ENCODE measurements at places on chromosomes 2 and 18.

- DNase-seq, result peak; percentile 78
These were observed 27.5 kb downstream of the SIX2 start for GRCh38 chr2:44981714-44982108.

DNA sequence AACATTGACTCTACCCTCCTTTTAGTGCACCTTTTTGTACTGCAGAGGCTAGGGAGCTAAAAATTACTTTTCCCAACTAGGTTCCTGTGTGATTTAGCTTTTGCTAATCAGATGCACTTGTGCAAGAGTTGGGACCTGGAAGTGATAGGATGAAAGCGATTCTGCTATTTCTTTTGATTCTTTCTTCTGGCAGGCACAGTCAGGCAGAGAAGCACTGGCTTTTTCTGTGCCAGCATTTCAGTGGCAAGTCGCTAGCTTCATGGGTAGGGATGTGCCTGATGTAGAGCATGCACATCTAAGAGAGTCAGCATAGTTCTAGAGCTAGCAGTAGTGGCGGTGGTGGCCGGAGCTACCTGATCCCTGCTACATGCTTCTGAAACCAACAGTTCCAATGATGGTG lies 89.8 kb downstream of the MDH1 start:
- no peak for DNase-seq

DNA sequence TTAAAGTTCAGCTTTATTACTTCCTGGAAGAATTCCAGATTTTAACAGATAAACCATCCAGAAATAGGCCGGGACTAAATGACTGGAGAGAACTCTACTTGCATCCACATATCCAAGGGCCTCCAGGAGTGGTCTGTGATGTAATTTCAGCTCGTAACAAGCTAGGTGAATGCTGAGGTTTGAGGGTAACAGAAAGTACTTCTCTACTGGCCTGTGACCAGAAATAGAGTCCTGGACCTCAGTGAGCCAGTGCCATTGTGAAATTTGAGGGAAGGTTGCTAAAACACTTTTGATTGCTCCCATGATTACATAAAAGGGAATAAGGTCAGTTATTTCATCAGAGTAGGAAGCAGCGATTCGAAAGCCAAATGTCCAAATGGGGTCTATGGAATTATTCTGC lies 158.1 kb downstream of the DOCK10 start:
- no peak for DNase-seq

GRCh38 chr18:44039826-44040225 lies 640.9 kb upstream of the SETBP1 start:
- no peak for DNase-seq

- no peak for DNase-seq
These were observed 61.0 kb upstream of the SERPINE2 start for GRCh38 chr2:224099861-224100643.

- DNase-seq, result no peak
These were observed 634.9 kb downstream of the EPHA4 start for GRCh38 chr2:220937245-220937644.

- DNase-seq, result no peak
These were observed 18.3 kb downstream of the NHEJ1 start for GRCh38 chr2:219142329-219142728.

- DNase-seq, result no peak
These were observed 44.3 kb downstream of the EPHA4 start for GRCh38 chr2:221527776-221528309.

DNA sequence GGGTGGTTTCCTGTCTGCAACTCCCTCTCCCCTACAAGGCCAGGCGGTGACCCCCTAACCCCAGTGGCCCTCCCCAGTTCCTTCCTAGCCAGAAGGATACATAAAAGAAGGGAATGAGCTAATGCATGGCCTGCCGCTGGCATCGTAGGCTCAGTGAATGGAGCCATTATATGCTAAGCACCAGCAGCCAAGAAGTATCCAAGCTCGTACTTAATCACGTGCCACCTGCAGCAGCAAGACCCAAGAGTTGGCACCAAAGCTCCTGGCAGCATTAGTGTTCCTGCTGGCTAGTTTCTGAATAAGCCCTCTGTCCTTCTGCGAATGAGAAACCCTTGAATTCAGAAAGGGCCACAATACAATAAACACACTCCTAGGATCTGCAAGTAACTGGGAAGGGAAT lies 4.3 kb downstream of the DBI start:
- DNase-seq, result no peak

DNA sequence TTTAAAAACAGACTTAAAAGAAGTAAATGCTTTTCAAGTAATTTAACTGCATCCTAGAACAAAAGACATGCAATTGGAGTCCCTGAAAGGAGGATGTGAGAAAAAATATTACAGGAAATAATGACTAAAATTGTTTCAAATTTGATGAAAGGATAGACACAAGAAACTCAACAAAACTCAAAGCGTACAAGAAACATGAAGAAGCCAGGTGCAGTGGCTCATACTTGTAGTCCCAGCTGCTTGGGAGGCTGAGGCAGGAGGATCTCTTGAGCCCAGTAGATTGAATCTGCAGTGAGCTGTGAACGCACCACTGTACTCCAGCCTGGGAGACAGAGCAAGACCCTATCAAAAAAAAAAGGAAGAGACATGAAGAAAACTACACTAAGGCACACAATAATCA lies 118.1 kb upstream of the SLC39A10 start:
- no peak for DNase-seq

GRCh38 chr2:109497463-109497862 lies 116.3 kb downstream of the SEPTIN10 start:
- DNase-seq, result no peak

DNA sequence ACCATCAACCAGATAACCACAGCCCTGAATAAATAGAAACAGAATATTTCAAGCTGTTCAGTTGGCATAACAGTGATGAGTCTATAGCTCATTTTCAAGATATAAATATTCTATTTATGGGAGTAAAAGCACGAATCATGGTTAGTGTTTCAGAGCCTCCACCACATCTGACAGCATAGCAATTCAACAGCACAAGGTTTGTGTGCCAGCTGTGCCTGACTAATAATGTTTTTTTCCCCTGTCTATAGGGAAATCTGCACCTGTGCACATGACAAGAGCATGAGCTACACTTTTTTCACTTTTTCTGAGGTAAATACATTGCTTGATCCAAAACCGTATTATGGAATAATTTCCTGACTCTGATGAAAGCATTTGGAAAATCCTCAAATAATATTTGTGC lies 251.3 kb downstream of the RPIA start:
- no peak for DNase-seq

GRCh38 chr2:190979906-190980629 lies 33.9 kb downstream of the STAT1 start:
- no peak for DNase-seq

- DNase-seq, result no peak
These were observed 11.1 kb downstream of the EML4 start for GRCh38 chr2:42180300-42180699.

GRCh38 chr2:136024185-136024584 lies 38.8 kb upstream of the DARS1 start:
- DNase-seq, result no peak

GRCh38 chr2:35548171-35548570 lies 807.4 kb upstream of the CRIM1 start:
- no peak for DNase-seq

DNA sequence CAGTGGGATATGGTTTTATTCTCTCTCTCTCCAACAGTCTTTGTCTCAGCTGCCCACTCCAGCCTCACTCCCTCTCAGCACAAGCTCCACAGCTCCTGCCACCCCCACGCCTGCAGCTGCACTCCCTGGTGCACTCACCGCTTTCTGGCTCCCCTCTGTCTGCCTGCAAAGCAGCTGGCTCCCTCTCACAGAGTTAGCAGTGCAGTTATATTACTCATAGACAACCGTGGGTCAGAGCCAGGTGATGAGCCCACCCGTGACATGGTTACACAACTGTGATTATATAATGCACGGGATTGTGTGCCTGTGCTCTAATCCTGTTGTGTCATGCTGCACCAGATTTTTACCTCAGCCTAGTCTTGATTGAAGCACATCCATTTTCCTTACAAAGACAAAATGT lies 276.9 kb upstream of the CHAC2 start:
- no peak for DNase-seq

DNA sequence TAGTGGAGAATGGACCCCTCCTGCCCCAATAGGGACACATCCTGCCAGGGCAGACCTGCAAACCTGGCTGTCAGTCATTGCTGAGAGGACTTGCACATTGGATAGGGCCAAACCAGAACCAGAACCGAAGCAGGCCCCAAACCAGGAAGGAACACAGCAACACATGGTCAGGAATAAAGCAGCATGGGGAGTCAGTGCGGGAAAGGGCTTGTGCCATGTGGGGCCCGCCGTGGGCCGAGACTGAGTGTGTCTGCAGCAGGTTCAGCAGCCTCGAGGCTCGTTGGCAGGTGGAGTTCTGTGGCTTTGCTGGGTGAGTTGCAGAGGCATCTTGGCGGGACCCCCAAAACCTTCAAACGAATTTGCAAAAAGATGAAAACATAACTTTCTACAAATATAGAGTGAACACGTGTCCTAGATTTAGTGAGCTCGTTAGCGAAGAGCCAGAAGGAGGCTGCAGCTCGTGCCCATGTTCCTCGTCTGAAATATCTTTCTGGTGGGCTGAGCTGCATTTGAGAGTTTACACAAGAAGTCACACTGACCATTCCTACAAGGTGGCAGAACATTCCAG lies 44.9 kb upstream of the LDLRAD4 start:
- peak; percentile 14 for DNase-seq

GRCh38 chr2:171522788-171523087 lies 464 bp downstream of the CYBRD1 start:
- peak; percentile 70 for DNase-seq

DNA sequence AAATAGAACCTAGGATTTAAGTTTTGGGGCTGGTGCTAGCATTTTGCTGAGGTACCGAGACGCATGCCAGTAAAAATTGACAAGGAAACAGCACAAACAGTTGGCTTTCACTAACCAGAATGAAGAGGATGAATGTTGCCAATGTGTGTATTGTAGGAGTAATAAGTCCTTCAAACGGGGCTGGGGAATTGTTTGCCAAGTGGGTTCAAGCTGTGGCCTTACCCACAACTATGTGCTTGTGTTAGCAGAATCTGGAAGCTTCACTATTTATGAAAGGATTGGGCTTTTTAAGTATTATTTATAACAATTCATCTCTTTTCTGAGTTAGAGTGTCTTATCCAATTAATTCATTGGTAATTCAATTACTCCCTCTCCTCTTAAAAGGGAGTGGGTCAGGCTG lies 15.0 kb upstream of the KIF5C start:
- DNase-seq, result no peak

- DNase-seq, result no peak
These were observed 276.2 kb downstream of the ZNF521 start for GRCh38 chr18:25075783-25076182.

- DNase-seq, result no peak
These were observed 196.1 kb downstream of the LTBP1 start for GRCh38 chr2:33142810-33143209.

DNA sequence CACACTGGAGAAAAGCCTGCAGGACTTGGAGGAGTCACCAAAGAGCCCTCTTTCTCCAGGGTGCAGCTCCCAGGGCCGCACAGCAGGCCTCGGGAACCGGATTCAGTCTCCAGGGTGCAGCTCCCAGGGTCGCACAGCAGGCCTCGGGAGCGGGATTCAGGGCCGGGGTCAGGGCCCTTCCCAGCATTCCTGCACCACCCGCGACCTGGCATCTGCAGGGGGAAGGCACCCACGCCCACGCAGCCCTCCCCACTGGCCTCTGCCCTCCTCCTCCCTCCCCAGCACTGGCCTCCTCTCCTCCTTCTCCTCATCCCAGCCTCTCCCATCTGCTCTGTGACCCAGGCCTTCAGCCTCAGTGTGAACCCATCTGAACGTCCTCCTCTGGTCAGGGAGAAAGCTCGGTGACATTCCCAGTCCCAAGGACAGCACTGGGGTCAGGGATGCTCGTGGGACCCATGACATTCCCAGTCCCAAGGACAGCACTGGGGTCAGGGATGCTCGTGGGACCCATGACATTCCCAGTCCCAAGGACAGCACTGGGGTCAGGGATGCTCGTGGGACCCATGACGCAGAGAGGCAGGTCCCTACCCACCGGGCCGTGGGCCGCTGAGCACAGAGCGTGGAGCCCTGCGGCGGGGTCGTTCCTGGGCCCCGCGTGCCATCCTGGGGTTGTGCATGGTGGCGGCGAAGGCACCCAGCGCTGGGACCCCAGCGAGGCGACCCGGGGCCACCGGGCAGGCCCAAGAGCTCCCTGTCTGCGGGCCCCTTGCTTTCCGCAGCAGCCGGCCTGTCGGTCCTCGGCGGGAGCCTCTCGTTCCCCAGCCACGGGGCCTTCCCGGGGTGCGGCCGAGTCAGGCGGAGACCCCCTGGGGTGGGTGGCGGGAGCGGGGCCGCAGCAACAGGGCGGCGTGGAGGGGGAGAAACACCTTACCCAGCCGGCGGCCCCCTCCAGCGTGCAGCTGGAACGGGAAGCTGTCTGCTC lies 550.2 kb upstream of the SALL3 start:
- no peak for DNase-seq

DNA sequence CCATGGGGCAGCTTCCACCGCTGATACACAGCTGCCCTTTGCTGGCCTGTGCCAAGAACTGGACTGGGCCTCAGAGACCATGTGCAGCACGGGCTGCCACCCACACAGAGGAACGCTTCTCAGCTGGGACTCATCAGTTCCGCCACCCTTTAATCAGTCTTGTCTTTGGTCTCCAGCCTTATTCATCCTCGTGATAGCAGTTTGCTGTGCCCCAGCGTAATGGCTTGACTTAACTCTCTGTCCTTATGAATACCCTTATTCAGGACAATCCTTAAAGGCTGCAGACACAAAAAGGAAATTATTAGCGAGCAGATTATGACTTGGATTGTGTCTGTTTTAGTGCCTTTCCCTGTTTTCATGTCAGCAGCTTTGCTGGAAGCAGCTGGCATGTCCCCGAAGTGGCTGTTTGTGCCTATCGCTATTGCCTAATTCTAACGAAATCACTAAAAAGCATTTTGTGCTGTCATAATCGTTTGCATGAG lies 108.9 kb upstream of the DAPL1 start:
- DNase-seq, result no peak

- DNase-seq, result no peak
These were observed 83.7 kb upstream of the GALNT5 start for GRCh38 chr2:157173740-157174184.

DNA sequence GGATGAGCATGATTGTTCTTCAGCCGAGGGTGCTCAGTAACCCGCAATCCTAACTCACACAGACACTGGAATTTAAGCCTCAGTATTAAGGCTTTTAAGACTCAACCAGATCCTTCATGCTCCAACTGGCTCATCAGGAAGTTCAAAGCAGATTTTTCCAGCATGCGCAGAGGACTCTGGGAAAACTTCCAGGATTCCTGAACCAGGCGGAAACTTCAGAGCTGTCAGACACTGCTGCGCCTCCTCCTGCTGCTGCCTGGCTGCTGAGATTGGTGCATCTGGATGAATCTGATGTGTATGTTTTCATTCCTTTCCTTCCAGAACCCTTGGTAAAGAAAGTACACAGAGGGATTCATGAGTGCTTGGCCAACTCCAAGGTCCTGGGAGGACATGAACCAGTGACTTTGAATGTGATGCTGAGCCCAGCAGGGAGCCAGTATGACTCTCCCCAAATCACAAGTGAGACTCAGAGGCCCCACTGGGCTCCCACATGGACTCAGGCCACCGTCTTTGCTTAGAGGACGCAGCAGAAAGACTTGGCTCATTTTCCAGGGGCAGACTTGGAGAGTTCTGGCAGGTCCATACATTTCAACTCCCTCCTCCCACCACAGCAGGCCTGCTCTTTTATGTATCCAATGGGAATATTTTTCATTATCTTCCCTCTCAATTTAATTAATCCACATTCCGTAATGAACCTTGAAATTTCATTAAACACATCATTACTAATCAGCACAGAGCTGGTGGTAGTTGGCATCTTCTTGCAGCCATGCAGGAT lies 143.5 kb upstream of the HDAC4 start:
- no peak for DNase-seq

- no peak for DNase-seq
These were observed 9.9 kb downstream of the BMP10 start for GRCh38 chr2:68861330-68861729.

Measured in GM13976 (cell line).